Stimulated activated CD8-positive, alpha-beta memory T cell treated with anti-CD3 and anti-CD28 coated beads, Interleukin-7, amount 100 ng/mL, for 24 hours (primary cell): ENCODE measurements at places on chromosomes 3 and 15.

DNA sequence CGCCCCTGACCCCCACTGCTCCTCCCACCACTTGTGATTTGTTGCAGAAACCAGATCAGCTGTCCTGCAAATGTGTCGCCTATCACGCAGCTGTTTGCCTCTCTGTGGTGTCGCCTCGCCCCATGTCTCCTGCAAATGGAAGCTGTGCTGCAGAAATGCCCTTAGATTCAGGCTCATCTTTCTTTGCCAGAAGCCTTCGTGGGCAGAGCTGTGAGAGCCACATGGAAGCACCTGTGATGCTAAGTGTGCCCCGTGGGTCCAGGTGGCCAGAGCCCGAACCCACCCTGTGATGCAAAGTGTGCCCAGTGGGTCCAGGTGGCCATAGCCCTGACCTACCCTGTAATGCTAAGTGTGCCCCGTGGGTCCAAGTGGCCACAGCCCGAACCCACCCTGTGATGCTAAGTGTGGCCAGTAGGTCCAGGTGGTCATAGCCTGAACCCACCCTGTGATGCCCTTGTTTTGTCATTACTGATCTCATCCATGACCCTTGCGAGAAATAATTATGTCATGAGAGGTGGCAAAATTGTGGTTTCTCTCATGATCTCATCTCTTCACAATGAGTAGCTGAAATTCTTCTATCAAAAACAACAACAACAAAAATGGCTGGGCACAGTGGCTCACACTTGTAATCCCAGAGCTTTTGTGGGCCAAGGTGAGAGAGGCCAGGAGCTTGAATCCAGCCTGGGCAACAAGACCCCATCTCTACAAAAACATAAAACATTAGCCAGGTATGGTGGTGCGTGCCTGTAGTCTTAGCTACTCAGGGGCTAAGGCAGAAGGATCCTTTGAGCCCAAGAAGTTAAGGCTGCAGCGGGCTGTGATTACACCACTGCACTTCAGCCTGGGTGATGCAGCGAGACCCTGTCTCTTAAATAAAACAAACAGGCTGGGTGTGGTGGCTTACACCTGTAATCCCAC lies 187.4 kb downstream of the GOLGA6L6 start:
- no peak for DNase-seq

DNA sequence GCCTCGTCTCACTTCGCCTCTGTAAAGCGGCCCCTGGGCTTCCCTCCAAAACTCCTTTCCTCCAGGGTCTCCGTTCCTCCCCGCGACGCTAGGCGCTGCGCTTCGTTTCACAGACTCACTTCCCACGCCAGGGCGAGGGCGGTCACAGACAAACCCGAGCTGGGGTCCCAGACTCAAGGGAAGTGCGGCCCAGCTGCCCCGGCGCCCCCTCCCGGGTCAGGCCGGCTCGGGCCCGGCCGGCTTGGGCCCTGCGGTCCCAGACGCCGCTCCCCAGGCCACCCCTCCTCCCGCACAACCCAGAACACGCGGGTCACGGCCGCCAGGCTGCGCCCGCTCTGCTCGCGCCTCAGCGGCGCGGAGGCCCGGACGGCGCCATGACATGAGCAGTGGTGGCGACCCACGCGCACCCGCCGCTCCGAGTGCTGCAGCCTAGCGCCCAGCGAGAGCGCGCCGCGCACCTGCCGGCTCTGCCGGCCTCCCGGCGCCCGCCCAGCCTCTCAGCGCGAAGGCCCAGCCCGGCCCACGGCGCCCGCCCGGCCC lies 547 bp downstream of the NUP210 start:
- DNase-seq: no peak

GRCh38 chr3:10550705-10551104 lies 45.3 kb upstream of the ATP2B2 start:
- no peak for DNase-seq

DNA sequence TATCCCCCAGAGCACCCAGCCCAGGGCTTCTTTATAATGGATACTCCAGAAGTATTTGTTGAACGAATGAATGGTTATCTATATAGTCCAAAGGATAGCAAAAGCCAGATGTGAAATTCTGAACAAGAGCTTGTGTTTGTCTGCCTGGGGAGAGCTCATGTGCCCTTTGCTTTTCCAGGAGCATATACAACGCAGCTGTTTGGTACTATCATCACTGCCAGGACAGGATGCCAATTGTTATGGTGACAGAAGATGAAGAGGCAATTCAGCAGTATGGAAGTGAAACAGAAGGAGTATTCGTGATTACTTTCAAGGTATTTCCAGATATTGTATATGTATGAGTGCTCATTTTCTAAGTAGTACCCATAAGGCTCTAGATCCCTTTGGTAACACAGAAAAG lies 15.2 kb downstream of the DIS3L start:
- no peak for DNase-seq

DNA sequence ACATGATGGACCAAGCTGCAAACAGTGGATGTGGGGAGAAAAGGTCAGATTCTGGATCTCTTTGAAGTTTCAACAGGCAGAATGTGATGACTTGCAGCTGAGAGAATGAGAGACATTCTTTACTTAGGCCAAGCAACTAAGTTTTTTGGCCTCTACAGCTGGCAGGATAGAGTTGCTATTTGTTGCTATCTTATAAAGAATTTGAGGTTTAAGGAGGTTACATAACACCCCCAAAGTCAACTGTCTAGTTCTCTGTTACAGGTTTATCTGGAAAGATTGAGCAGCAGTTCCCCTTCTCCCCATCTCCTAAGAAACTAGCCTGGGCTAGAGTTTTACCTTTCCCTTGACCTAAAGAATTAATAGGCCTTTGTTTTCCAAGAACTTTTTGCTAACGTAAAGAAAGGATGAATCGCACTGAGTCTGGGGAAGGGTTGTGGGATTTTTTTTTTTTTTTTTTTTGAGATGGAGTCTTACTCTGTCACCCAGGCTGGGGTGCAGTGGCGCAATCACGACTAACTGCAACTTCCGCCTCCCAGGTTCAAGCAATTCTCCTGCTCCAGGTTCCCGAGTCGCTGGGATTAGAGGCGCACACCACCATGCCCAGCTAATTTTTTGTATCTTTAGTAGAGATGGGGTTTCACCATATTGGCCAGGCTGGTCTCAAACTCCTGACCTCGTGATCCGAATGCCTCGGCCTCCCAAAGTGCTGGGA lies 26.6 kb upstream of the SLMAP start:
- no peak for DNase-seq

DNA sequence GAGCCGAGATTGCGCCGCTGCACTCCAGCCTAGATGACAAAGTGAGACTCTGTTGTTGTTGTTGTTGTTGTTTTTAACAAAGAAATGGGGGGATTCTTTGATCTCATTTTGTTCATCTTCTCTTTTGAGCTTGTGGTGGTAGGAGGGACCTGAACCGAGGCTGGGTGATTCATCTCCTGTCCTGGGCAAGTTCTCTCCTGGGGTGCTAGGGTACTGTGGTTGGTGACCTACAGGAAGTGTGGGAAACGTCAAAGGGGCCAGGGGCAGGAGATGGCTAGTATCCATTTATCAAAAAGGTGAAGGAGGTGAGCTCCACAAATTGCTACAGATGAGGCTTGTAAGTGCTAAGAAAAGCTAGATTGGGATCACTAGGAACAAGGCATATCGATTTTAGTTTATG lies 14.3 kb downstream of the PPCDC start:
- DNase-seq: no peak

- no peak for DNase-seq
Measured at GRCh38 chr3:56844536-56844935, 42.8 kb upstream of the ARHGEF3 start.

- no peak for DNase-seq
Measured at GRCh38 chr3:112136959-112137693, 4.1 kb upstream of the GCSAM start.
